Inflammatory macrophage treated with lipopolysaccharide for 1 hour (primary cell): ENCODE measurements at places on chromosomes 16 and 17.
A peak's percentile ranks its signal among the peaks of the same experiment; 100 is the strongest.

GRCh38 chr17:43907425-43907981 is at the start of gene MPP2:
Gene MPP2 (minus strand): TSS chr17:43907536. CDS start chr17:43904460, 3,076 bp downstream.
- DNase-seq: no peak

DNA sequence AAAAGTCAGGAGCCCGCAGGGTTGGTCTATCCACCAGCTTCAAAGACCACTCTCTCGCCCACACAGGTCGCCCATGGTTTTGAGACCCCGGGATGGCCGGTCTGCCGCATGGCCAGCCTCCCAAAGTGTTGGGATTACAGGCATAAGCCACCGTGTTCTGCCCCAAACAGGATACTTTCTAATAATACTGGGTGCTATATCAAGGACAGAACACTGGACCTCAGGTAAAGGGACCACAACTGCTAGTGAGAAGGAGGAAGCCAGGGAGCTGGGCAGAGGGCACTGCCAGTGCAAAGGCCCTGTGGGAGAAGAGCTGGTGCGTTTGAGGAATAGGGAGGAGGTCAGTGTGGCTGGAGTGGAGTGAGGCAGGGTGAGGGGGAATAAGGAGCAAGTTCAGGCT is 34.1 kb downstream of the IL21R start:
- no peak for DNase-seq

- peak; percentile 84 for DNase-seq
Measured at GRCh38 chr16:68190736-68191510, 45.0 kb downstream of the ESRP2 start.

DNA sequence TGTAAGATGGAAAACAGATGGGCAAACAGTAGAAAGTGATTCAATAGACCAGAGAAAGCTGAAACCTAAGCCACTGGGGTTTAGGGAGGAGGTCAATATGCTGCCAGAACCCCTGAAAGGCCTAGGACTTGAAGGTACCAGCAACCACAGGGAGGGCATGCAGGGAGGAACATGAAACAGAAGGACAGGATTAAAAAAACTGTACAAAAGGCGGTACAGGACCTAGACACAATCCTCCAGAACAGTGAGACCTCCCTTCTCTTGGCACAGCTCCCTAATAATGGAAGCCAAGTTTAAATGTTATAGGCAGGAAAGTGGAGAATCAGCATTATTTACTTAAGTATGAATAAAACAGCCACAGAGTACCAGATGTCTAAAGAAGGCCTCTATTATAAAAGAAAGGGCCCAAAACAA is 105.5 kb downstream of the SPAG9 start:
- DNase-seq: no peak

GRCh38 chr17:73498176-73498575 is 146.1 kb downstream of the SDK2 start:
- no peak for DNase-seq

DNA sequence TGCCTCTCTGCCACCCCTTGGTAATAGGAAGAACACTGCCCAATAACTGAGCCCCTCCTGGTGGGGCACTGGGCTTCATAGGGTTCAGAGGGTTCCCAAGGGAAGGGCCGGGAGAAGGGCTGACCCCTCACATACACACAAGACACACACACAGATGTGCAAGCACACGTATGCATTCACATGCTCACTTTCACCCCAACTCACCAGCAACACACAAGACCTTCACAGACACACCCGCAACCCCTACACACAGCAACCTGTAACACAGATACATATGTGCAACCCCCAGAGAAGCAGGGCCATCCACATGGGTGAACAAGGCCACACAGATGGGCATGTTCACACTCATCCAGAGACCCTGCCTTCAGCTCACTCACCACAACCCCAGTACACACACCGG is 225.1 kb downstream of the ZNF423 start:
- no peak for DNase-seq

DNA sequence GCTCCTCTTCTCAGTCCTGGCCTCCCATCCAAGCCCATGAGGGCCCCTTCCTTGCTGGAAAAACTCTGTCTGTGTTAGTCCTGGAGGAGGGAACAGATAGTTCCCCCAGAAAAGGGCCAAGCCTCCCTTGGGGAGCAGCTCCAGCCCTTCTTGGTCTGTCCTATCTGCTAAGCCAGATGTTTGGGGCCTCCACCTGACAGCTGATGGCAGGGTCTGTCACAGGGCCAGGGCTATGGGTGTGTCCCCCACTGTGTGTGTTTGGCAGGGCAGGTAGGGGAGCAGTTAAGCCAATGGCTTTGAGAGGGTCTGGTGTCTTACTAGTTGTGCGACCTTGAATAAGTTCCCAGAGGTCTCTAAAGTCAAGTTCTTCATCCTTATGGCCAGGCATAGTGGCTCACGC is 13.6 kb upstream of the SLC4A1 start:
- no peak for DNase-seq

DNA sequence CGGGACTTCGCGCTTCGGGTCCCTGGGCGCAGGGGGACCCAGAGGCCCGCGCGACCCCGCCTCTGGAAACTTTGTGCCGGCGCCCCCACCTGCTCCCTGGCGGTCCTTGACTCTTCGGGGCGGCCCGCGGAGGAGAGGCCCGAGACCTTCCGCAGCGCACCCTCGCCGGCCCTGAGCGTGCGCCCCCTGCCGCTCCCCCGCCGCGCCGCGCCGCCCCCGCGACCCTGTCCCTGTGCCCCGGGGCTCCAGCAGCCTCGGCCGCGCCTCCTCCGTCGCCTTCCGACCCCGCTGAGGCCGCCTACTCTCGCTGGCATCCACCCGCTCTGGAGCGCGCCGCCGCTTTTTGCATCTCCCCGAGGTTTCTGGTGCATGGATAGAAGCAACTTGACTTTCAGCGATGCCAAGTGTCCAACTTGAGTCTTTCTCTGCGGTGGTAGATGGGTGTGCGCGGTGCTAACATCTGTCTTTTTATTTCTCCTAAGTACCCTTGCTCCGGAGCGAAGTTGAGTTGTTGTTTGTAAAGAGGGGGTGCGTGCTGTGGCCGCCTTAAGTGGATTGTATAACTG is 414 bp downstream of the DUSP14 start:
- peak; percentile 33 for DNase-seq

DNA sequence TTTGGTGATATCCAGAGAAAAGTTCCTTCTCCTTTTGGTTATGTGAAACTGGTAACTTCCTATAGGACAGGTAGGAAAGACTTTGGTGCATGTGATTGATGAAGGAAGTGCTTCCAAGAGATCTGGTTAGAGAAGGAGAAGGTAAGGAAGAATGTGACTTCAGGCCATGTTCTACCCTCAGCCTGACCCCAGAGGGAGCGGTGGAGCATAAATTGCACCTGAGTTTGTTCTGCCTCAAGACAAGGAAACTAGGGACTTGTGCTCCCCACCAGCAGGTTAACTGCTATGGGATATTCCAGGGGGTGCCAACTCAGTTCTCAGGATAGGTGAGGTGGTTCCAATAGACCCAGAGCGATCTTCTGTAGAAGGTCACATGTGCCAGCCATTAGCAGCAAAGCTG is 299.3 kb upstream of the XYLT1 start:
- no peak for DNase-seq

GRCh38 chr16:81992859-81993258 is 18.4 kb downstream of the SDR42E1 start:
- no peak for DNase-seq

DNA sequence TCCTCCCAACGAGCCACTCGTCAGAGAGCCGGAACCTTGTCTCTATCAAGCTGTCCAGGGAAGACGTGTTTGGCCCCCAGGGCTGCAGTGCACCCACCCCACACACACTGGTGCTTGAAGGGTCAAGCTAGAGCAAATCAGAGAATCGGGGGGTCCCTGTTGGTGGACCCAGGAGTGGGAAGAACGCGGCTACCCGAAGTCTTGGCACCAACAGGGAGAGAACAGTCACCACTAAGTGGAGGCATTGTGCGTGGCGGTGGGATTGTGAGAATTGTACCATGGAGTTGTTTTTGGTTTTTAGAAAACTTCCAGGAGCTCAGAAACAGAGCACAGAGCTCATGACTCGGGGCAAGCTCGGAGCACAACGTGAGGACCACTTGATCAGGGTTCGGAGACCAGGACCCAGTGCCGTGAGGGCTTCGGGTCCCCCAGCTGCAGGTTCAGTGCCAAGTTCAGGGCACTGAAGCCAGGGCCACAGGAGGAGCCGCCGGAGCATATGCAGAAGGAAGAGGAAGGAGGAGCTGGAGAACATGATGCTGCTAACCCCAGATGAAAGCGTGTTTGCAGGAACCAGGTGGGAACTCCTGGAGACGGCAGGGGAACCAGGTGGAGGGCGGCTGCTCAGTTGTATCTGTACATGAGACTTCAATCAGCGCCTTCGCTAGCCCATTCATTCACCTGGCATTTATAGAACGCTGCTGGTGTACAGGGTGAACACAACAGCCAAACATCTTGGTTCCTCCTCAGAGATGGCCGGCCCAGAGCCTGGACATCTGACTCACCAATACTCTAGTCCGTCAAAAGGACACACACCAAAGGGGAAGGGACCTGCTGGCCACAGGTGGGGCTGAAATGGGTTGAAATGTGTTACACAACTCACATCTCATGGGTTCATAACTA is 42.8 kb downstream of the METRNL start:
- no peak for DNase-seq

GRCh38 chr17:76121932-76122430 is 18.4 kb upstream of the EXOC7 start:
- DNase-seq: no peak

- peak; percentile 79 for DNase-seq
Measured at GRCh38 chr17:75535119-75535537, 9.6 kb downstream of the LLGL2 start.

GRCh38 chr17:27320222-27320560 is 26.3 kb downstream of the WSB1 start:
- no peak for DNase-seq

GRCh38 chr16:50708373-50709060 is 15.1 kb downstream of the NOD2 start:
- no peak for DNase-seq

GRCh38 chr17:15256689-15257088 is 8.4 kb downstream of the PMP22 start:
- no peak for DNase-seq

DNA sequence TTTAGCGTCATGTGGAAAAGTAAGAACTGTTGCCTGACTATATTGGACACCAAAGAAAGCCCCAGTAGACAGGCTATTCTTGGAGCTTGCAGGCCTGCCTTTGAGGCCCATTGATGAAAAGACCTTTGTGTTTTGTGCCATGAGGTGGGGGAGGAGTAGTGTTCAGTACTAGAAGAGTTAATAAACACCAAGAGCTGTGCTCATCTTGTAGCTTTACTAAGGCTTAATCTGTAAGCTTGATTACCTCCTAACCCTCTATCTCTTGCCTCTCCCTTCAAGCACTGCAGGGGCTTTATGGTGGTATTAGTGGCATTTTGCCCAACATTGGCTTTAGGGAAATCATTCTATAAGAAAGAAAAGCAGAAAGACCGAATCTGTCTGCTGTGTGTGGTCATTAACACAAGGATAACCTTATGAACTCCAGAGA is 220.2 kb upstream of the TBX2 start:
- no peak for DNase-seq

DNA sequence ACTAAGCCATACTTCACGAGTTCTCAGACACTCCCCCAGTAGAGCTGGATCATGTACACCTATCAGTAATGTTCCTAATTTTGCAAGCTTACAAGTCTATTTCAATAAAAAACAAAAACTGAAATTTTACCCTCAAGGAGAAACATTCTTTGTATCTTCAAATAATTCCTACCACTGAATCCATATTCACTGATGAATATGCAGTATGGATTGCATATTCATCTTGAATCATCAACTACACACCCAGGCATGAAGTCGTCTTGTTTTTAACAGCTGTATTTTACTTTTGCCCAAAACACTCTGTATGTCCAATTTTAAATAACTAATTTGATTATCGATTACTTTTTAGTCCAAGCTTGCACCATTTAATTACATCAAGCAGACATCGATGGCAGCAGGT is 31.8 kb downstream of the ZDHHC7 start:
- DNase-seq: no peak

- DNase-seq: peak; percentile 8
Measured at GRCh38 chr17:19003543-19004420, 782 bp downstream of the FAM83G start.

DNA sequence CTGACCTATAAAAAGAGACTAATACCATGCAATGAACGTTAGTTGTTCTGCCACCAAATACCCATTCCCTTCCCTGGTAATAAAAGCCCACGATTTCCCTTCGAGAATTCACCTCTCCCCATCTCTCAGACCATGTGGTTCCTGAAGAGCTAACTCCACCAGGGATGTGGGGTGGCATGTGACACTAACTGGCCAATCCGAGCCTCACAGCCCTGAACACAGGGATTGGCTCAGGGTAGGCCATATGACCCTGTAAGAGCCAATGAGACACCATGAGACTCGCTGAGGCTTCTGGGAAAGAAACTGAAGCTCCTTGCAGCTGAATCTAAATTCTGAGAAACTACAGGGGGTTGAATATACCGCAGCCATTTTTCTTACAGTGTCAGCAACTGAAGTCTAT is 21.1 kb downstream of the HELZ start:
- DNase-seq: no peak

- no peak for DNase-seq
Measured at GRCh38 chr17:75542229-75542628, 16.7 kb downstream of the LLGL2 start.

GRCh38 chr17:44768505-44769142 is 9.8 kb downstream of the ADAM11 start:
- no peak for DNase-seq
